ENCODE measurements at places on chromosomes 5 and 9.

- DNase-seq: no peak
Measured at GRCh38 chr5:9192266-9192665, 353.6 kb downstream of the SEMA5A start.

GRCh38 chr5:62587737-62588136, 9.1 kb downstream of the LRRC70 start:
- DNase-seq: no peak

DNA sequence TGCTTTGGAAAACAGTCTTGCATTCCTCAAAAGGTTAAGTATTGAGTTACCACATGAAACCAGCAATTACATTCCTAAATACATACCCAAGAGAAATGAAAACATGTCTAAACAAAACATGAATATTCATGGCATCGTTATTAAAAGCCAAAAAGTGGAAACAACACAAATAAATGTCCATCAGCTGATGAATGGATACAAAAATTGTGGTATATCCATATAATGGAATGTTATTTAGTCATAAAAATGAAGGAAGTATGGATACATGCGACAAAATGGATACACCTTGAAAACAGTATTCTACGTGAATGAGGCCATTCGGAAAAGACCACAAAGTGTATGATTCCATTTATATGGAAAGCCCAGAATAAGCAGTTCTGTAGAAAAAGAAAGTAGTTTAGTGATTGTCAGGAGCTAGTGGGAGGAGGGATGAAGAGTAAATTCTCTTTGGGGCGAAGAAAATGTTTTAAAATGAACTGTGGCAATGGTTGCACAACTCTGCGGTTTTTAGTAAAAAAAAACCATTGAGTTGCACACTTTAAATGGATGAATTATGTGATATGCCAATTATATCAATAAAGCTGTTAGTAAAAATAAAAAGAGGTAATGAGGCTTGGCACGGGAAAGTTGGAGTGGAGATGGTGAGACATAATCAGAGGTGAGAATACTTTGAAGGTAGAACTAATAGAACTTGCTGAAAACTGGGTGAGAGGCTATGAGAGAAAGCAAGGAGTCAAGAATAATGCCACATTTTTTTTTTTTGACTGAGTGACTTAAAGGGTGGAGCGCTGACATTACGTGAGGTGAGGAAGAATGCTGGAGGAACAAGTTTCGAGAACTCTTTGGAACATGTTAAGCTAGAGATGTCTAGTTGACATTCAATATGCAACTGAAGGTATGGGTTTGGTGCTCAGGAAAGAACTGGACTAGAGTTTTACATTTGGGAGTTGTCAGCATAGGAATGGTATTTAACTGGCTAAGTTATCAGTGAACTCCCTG, 194.9 kb upstream of the ZNF608 start:
- DNase-seq: no peak

DNA sequence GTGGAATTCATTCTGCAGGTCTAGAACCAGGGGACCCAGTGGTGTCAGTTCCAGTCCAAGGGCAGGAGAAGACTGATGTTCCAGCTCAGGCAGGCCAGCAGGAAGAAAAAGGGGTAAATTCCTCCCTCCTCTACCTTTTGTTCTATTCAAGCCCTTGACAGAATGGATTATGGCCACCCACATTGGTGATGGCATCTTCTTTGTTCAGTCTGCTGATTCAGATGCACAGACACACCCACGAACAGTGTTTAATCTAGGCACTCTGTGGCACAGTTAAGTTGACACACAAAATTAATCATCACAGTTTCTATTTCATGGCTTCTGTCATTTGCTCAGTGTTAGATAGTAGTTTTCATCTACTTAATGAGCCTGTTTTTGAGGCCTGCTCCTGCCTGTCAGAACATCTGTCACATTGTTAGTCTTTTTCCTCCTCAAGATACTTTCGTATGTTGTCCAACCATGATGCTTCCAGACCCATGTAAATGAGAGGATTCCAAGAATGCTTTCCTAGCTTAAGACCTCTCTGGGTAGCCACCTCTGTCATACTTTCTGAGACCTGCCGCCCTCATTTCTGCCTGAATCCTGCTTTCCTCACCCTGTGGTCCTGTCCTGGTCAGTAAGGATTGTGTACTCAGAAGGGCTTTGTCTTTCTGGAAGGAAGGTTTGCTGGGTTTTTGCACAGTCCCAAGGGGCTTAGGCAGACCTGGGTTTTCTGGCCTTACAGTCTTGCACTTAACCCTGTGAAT, 72.5 kb downstream of the SPIN1 start:
- no peak for DNase-seq

DNA sequence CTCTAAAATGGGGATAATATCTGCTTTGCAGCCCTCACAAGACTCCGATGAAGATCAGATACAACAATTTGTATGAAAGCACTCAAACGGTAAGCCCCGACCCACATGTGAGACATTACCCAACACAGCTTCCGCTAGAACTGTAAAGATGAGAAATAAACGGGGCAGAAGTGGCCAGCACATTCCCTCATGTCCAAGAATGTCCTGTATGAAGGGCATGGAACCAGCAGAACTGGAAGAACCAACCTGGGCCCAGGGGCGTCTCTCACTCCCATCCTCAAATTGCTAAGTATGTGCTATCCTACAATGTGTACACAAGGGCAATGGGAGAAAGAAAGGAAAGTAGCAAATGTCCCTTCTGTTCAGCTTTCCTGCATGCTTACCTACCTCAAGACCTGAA, 33.0 kb downstream of the CCDC125 start:
- DNase-seq: no peak

GRCh38 chr5:56455417-56455816, 222.3 kb upstream of the ANKRD55 start:
- no peak for DNase-seq

DNA sequence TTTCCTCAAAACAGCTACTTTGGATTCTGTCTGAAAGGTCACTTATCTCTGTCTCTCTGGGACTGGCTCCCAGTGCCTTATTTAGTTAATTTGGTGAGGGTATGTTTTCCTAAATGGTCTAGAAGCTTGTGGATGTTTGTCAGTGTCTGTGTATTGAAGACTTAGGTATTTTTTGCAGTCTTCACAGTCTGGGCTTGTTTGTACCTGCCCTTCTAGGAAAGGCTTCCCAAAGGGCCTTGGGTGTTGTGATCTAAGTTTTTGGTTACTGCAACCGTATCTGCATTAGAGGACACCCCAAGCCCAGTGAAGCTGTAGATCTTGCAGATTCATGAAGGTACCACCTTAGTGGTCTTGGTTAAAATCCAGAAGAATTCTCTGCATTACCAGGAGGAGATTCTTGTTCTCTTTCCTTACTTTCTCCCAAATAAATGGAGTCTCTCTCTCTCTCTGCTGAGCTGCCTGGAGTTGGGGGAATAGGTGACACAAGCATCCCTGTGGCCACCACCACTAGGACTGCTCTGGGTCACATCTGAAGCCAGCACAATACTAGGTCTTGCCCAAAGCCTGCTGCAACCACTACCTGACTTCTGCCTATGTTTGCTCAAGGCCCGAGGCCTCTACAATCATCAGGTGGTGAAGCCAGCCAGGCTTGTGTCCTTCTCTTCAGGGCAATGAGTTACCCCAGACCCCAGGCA, 17.8 kb upstream of the CCNB1 start:
- DNase-seq: no peak

GRCh38 chr5:56632199-56632598, 183.2 kb upstream of the MAP3K1 start:
- no peak for DNase-seq

DNA sequence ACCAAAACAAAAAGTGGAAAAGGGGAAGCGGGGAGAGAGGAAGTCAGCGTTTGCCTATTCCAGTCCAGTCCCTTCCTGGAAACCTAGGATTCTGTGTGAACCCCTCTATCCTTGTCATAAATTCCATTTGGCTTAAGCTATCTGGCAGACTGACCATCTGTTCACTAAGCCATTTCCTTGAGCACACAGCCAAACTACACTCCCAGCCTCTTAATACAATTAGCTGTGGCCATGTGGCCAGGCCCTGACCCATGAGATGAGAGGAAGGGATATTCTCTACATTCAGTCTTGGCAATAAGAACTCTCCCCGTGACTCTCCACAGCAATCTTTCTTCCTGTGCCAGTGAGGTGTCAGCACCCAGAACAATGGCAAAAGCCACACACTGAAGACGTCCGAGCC, 424.8 kb downstream of the TLE1 start:
- DNase-seq: no peak

- no peak for DNase-seq
Measured at GRCh38 chr5:74833537-74834266, 32.5 kb downstream of the FAM169A start.

GRCh38 chr9:113592876-113593575, 129.5 kb downstream of the RGS3 start:
- no peak for DNase-seq

GRCh38 chr5:64680289-64680688, 10.0 kb upstream of the SHISAL2B start:
- DNase-seq: no peak

DNA sequence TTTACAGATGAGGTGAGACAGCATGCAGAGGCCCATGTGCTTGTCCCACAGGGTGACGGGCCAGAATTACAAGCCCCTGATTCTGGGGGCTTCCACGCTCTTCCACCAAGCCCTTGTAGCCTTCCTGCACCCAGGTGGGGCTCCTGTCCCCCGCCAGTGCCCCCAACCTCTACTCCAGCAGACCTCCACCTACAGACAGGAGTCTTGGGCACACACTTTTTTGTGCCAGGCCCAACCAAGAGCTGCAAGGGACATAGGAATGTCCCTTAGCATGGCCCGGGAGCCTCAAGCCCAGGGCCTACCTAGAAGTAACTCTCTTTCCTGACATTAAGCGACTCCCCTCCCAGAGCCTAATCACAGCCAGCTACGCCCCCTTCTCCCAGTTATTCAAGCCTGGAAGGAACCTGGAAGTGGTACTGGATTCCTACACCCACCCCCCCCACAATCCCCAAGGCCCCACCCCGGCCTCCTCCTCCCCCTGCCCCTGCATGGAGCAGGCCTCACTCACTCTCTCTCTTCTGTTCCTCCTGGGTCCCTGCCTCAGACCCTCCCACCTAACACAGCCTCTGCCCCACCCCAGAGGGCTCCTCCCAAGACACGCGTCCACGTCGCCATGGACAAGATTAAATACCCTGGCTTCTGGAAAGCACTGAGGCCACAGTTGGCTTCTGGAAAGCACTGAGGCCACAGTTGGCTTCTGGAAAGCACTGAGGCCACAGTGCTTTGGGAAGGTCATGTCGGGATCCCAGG, 30.5 kb downstream of the ADAMTS2 start:
- no peak for DNase-seq

DNA sequence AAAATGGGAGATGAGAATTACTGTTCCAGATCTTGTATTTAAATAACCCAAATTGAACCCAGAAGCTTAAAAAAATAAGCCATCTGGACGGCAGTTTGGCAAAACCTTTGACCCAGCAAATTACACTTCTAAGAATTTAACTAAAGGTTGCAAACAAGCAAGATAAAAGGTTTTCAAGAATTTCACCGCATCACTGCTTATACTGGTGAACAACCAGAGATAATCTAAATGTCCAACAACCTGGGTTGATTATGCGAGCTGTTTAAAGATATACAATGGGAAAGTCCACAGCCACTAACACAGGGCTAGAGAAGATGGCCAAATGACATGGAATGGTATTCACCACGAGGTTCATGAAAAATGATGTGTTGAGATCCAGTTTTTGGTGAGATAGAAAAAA, 149.3 kb downstream of the GNAQ start:
- DNase-seq: no peak

GRCh38 chr9:135088348-135088978, 995 bp downstream of the OLFM1 start:
- no peak for DNase-seq

DNA sequence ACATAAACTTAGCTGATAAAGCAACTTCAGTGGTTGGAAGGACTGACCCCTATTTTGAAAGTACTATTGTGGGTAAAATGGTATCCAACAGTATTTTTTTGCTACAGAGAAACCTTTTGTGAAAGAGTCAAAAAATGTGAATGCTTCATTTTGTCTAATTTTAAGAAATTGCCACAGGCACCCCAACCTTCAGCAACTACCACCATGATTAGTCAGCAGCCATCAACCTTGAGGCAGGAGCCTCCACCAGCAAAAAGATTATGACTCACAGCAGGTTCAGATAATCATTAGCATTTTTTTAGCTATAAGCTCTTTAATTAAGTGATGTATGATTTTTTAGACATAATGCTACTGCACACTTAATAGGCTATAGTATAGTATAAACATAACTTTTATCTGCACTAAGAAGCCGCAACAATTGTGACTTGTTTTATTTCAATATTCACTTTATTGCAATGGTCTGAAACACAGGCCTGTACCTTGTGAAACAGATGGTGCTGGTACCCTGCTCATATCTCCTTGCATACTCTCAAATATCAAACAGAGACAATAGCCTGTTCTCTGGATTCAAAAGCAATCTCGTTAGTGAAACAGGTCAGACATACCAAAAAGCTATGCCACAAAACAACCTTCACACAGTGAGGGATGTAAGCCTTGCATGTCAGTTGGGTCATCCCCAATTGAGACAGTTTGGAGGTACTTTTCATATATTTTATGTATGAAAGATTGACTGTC, 261.2 kb upstream of the FAM174A start:
- DNase-seq: no peak

- DNase-seq: no peak
Measured at GRCh38 chr9:68974431-68974830, 39.5 kb downstream of the PRKACG start.

DNA sequence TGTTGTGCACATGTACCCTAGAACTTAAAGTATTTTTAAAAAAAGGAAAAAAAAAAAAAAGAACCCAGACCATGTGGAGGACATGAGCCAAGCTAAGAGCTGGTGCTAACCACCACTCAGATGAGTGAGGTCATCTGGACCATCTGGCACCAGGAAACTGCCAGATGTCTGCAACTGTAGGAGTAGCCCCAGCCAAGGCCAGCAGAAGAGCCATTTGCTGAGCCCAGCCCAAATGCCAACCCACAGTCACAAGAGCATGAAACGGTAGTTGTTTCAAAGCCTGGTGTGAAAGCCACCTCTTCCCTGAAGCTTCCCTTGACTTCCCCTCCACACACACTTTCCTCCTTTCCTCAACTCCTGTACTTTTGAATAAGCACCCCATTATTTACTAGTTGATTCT, 69.2 kb upstream of the FCN1 start:
- DNase-seq: no peak

GRCh38 chr5:72255237-72255636, 64.8 kb downstream of the MRPS27 start:
- DNase-seq: no peak

DNA sequence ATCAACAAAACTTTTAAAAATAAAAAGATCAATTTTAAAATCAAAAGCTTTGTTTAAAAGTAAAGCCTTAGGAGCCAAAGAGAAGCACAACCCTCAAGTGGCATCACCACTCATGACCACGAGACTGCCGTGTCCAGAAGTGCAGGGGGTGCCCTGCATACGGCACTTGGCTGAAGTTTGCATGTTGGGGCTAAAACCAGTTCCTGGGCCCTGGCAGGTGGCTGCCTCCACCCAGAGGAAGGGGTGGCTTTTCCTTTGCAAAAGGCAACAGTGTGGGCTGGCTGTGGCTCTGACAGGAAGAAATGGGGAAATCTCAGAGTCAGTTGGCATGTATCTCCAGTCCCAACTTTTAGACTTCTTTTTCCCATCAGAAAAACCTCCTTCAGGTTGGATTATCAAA, 15.3 kb downstream of the TRMO start:
- peak; percentile 23 for DNase-seq

All from T-helper 22 cell (primary cell).